SK-N-MC (cell line): ENCODE measurements at places on chromosomes 6 and 20.

- DNase-seq: peak; percentile 80
Measured at GRCh38 chr6:144215932-144216667, 65.8 kb downstream of the STX11 start.

DNA sequence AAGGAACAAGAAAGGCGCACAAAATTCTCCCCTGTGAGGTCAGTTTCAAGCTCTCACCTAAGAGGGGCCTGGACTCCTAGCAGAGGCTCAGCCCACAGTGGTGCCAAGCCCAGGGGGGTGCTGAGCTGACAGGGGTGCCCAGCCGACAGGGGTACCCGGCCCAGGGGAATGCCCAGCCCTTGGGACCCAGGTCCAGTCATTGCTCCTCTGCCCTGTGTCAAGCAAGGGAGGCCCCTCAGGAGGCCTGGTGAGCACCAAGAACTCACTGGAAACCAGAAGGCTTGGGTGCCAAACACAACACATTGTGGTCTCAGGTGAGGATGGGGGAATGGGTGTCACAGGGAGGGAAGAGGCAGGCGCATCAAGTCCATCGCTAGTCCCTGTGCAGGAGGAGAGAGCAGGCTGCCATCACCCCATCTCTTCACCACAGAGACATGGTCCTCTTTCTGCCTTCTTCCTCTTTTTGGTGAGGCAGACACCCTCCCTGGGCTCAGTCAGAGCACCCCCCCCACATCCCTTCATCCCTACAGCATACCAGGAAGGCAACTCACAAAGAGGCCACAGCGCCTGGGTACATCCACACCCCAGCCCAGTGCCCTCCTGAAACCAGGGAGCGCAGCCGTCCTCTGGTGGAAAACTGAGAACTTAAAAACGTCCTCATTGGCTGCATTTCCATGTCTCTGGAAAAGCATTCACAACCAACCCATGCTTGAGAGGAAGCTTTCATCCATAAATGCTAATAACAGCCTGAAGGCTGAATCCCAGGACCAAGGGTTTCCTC, 111.3 kb downstream of the BANF2 start:
- no peak for DNase-seq

- DNase-seq: no peak
Measured at GRCh38 chr20:1844325-1845162, 50.7 kb upstream of the SIRPA start.

DNA sequence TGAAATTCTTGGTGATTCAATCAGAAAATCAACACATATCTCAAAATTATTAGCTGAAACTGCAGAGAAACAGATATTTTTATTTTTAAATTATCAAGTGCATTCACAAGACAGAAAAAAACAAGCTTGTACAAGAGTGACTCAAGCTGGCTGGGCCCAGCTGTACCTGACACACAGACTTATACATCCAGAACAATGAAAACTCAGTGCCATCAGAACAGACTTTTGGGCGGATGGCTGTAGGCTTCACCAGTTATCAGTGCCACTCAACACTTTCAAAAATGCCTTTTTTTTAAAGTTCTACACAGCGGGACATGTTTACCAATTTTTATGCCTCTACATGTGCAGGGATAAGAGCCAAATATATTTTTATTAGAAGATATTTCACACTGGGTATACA, 102.8 kb downstream of the MYB start:
- no peak for DNase-seq

GRCh38 chr6:131721161-131721560, 10.3 kb upstream of the CTAGE9 start:
- DNase-seq: no peak

DNA sequence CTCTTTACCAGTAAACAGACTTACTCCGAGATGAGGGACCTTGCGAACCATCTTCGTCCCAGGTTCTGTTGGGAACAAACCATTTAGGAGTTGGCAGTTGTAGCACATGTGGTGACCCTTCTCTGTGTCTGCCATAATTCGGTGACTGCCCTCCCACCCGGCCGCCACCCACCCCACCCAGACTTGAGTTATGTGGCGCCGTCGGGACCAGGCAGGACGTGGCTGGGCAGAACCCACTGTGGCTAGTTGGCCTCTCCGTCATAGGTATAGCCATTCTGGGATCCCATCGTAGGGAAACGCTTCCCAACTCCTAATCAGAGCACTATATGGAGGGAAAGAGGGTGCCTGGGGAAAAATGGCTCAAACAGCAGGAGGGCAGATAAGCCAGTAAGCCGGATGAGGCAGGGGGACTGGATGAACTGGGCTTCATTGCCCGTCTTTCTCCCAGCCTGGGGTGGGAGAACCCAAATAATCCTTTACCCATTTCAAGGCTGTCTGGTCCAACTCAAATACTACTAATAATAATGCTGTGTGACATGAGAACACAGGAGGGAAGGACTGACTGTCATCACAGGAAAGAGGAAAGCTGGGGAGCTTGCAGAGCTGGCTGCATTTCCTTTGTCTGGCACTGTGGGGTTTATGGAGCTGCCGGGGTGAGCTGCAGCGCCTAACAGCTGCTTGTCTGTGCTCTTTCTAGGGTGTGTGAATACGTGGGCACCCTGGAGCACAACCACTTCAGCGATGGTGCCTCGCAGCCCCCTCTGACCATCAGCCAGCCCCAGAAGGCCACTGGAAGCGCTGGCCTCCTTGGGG, 73.0 kb upstream of the PBOV1 start:
- DNase-seq: no peak

GRCh38 chr6:157795841-157796240, 27.2 kb upstream of the SNX9 start:
- no peak for DNase-seq

- no peak for DNase-seq
Measured at GRCh38 chr6:159833997-159834603, 34.0 kb downstream of the PNLDC1 start.

DNA sequence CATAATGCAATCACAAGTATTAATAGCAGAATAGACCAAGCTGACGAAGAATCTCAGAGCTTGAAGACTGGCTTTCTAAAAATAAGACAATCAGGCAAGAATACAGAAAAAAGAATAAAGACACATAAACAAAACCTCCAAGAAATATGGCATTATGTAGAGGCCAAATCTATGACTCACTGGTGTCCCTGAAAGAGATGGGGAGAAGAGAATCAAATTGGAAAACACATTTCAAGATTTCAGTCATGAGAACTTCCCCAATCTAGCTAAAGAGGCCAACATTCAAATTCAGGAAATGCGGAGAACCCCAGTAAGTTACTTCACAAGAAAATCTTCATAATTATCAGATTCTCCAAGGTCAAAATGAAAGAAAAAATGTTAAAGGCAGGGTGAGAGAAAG, 69.0 kb upstream of the PDE7B start:
- no peak for DNase-seq

GRCh38 chr6:34949636-34950035, 60.6 kb downstream of the ANKS1A start:
- no peak for DNase-seq

DNA sequence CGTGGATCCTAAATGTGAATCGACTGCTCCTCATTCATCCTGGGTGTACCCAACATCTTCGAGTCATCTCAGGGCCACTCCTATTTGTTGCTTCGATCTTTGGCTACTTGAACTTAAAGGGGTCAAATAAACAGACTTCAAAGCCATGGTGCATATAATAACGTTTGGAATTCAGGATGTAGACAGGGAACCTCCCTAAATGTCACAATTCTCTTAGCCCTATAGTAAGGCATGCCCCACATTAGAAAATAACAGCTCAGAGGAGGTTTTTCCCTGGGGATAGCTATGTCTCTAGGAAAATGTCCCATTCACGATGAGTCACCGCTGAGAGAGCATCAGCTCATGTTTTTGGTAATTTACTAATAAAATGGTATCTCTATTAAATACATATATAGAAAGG, 54.8 kb upstream of the BMP6 start:
- no peak for DNase-seq

DNA sequence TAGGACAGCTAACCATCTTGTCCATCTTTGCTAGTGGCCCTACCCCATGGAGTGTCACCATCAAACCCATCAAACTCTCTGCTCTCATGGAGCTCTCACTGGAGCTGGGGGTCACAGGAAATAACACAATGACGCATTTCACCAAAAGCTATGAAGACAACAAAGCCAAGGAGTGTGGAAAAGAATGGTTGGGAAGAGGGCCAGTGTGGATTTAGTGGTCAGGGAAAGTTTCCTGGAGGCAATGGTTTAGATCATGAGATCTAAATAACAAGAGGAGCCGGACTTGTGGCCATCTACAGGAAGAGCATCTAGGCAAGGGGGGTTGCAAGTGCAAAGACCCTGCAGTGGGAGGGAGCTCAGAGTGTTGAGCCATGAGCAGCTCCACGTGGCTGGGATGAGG, 189.5 kb downstream of the BMP7 start:
- no peak for DNase-seq

DNA sequence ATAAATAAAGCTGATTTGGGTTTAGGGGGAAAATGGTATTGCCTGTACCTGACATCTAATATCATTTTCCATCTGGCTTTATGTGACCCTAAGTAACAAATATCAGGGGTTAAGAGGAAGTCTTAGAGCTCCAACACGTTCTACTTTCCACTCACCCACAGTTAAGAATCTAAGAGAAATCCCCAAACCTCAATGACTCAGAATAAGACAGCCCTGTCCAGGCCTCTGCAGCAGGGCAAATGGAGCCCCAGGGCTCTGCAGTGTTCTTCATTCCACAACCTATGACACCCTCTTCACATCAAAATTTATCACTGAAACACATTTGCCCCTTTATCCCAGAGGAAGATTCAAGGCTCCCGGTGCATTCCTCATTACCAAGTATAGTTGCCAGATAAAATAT, 20.3 kb upstream of the TENT5A start:
- no peak for DNase-seq

GRCh38 chr20:51643390-51643789, 100.9 kb upstream of the NFATC2 start:
- DNase-seq: no peak

- DNase-seq: no peak
Measured at GRCh38 chr20:57620274-57620990, at the start of gene ZBP1. TSS of gene ZBP1 (minus strand) at chr20:57620426. CDS start at chr20:57620295, 131 bp downstream.

GRCh38 chr6:119340796-119341487, 8.6 kb downstream of the MAN1A1 start:
- DNase-seq: no peak

DNA sequence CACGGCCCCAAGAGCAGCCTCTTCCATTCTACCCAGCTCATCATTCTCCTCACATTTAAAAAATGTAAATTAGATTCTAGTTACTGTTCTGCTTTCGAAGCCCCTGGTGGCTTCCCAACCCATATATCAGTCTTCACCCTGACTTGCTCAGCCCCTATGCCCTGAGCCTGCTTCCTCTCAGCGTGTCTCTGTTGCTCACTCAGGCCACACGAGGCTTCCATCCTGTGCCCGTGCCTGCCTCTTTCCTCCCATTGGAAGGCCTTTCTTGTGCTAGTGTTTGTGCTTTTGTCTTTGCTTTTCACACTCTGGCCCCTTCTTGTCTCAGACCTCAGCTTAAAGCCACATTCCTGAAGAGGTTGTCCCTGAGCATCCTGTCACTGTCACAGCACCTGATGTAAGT, 78.1 kb downstream of the AFDN start:
- no peak for DNase-seq

- DNase-seq: no peak
Measured at GRCh38 chr6:119226089-119226488, 123.5 kb downstream of the MAN1A1 start.

DNA sequence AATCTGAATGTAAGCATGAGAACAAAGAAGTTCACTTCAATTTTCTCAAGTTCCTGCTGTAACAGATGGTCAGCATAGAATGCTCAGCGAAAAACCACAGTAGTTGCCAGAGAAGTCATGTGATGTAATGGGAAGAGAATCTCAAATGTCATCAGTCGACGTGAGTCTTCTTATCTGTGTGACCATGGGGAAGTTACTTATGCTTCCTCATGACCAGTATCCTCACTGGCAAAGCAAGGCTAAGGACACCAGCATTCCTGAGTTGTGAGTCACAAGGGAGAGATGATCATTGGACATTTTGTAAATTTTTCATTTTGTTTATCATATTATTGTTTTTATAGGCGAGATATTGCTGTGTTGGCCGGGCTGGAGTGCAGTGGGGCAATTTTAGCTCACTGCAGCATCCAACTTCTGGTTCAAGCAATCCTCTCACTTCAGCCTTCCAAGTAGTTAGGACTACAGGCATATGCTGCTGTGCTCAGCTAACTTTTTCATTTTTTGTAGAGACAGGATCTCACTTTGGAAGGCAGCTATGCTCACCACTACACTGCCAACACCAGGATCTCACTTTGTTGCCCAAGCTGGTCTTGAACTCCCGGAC, 21.9 kb downstream of the SGK1 start:
- no peak for DNase-seq

GRCh38 chr6:40325791-40326190, 261.4 kb downstream of the LRFN2 start:
- no peak for DNase-seq

DNA sequence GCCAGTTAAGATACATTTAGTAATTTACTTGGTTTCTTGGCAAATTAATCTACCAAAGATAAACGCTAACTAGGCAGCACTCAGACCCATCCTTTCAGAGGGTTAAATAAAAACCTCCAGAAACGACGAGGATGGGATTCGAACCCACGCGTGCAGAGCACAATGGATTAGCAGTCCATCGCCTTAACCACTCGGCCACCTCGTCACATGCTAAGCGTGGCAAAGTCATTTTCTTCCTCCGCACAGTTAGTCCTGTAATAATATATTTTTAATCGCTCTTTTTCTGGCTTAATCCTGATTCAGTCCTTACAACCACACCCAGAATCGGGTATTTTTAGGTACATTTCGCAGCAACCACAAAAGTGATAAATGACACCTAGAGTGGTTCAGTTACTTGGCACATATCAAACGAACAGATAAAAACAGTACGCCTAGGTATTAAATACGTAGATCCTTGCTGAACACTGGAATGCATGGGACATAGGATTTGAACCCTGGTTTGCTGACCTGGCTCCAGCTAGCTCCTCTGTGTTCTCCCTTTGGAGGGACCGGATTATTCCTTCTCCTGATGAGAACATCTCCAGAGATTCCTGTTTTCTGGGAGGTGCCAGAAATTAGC, 71.6 kb downstream of the GPX5 start:
- peak; percentile 77 for DNase-seq

DNA sequence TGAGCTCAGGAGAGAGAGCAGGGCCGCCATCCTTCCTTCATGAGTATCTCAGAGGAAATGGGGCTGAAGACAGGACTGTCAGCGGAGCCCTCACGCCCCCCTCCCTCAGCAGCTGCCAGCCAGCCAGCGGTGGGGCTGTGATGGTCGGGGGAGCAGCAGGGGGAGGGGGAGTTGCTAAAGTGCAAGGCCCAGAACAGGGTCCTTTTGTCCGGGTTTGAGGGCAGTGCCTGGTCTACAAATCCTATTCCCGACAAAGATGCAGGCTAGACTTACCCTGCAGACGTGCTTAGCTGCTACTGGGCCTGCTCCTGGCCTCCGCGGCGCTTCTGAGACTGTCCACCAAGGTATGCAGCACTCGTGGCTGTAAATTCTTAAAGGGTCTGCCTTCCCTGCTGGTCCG, 593.4 kb upstream of the CDH4 start:
- DNase-seq: no peak

DNA sequence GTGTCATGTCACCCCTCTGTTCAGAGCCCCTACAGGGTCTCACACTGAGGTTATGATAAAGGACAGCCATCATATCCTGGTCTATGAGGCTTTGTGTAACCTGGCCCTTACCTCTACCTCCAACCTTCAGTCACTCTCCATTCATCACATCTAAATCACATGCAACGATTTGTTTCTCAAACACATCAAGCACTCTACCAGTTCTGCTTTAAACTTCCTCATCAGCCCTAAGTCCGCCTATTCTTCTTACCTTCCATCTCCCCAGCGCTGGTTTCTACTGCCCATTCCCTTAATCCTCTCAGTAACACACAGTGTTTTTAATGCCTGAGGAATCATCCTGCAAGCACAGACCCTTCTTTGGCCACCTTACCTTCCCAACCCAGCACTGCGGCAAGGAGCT, 17.9 kb upstream of the BACH2 start:
- no peak for DNase-seq
